ENCODE measurements at places on chromosomes 11 and 22.

DNA sequence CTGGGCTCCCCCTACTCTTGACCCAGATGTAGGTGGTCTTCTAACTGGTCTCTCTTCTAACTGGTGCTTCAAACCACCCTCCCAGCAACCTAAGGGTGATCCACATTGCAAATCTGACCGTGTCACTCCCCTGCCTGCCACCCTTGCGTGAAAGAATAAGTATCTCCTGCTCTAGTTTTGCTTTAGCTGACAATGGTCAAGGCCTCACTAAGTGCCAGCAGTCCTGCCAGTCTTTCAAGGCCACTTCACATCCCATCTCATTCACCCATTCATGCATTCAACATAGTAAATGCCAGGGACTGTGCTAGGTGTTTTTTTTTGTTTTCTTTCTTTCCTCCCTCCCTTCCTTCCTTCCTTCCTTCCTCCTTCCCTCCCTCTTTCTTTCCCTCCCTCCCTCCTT lies 2.3 kb upstream of the KCTD17 start:
- no peak for DNase-seq

DNA sequence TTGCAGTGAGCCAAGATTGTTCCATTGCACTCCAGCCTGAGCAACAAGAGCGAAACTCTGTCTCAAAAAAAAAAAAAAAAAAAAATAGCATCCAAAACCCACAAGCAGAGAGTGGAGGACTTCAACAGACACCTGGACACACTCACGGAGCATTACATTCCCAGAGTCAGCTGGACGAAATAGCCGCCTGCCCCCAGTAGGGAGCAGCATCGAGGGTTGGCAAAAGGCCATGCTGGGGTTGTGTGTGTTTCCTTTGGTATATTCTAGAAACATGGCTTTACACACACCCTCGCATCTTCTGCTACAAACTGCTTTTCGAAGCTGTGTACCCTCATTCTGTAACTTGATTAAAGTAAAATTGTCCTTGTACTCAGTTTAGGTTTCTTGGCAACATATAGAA lies 5.3 kb downstream of the ADA2 start:
- DNase-seq: no peak

GRCh38 chr11:67254798-67255197 lies 11.5 kb upstream of the GRK2 start:
- no peak for DNase-seq

- DNase-seq: no peak
These were observed 58.3 kb downstream of the PRR5L start for GRCh38 chr11:36354221-36355003.

DNA sequence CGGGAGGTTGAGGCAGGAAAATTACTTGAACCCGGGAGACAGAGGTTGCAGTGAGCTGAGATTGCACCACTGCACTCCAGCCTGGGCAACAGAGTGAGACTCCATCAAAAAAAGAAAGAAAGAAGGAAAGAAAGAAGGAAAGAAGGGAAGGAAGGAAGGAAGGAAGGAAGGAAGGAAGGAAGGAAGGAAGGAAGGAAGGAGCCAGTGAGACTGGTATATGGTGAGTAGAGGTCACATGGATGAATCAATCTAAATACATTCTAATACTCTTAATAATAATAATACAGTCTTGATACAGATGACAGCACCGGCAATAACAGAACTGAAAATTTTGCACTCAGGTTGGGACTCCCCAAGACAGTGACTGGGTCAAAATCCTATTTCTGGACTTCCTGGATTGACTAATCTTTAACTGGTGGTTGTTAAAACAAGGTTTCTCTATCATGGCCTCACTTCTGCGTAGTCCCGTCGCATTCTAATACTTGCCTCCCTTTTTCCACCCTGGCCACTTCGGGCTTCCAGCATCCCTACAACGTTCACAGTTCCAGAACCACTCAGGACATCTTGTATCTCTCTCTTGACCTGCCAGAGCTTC lies 53.5 kb upstream of the EIF3M start:
- DNase-seq: no peak

- no peak for DNase-seq
These were observed 38.8 kb downstream of the OSBPL5 start for GRCh38 chr11:3126207-3126865.

- DNase-seq: peak; percentile 70
These were observed 20.0 kb downstream of the TREH start for GRCh38 chr11:118659314-118659952.

- no peak for DNase-seq
These were observed 94.7 kb upstream of the PARVA start for GRCh38 chr11:12282676-12283075.

DNA sequence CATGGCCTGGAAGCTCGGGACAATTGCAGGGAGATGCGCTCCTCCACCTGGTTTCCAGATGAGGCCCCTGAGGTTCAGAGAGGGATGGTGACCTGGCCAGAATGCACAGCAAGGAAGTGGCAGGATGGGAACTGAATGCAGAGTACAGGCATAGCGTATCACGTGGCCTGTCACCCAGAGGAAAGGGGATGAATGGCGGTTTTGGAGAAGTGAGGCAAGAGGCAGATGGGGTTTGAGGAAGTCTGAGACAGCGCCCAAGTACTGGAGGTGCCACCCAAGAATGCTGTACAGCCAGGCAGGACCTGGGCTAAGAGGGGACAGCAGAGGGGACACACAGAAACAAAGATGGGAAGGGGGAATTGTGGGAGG lies 4.9 kb downstream of the RAB3IL1 start:
- no peak for DNase-seq

DNA sequence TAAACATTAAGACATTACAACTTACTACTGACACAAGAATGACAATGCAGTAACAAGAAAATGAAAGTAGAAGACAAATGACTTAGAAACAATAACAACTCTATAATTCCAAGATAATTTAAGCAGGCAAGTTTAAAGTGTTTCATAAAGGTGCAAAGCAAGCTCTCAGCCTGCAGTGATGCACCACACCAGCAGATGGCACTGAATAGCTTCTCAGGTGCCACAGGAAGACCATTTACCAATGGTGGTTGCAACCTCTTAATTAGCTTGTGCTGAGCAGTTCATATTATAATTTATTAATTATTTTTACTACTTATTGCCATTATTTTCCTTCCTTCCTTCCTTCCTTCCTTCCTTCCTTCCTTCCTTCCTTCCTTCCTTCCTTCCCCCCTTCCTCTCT lies 60.6 kb downstream of the NXPE2 start:
- DNase-seq: no peak

- no peak for DNase-seq
These were observed 454.6 kb downstream of the SOX6 start for GRCh38 chr11:15901790-15902189.

DNA sequence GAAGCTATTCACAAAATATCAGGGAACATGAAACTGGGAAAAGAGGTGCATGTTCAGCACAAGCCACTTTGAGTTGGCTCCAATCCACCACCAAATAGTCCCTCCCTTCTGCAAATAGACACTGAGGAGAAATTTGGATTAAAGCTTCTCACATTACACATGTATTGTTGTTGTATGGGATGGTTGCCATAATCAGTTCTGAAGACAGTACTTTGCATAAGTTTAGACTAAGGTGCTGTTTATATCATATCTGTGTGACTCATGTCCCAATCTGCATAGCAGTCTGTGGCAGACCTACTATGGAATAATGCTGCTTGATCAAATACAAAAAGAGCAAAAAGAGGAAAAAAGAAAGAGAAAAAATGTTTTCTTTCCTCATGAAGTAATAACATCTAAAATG lies 376.7 kb upstream of the DDI1 start:
- no peak for DNase-seq

DNA sequence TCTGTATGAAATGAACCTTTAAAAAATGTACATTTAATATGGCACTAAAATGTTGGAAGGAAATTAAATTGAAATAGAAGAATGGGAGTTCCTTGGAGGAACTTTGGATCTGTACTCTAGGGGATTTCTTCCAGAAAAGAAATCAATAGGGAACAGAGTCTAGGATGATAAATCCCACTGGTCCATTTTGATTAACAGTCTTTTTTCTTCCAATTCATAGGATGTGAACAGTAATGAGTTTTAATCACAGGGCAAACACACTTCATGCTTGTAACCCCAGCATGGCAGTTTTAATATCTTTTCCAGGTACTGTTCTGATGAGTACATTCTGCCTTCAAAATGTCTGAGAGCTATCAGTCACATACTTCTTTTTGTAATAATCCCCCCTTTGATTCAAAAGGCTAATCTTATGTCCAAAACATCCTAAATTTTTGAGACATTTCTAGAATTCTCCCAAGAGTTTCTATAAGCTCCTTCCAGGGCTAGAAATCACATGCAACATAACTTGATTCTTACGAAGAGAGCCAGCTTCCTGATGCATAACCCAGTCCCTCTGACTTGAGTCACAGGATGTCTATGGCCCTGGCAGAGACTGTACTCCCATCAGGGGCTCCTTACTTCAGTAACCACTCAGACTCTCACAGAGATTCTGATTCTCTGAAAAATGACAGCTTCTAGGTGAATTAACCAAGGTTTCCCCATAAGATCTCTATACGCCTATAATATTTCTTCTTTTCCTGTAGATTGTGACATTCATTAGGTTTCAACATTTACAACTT lies 112.9 kb downstream of the SLC36A4 start:
- no peak for DNase-seq

DNA sequence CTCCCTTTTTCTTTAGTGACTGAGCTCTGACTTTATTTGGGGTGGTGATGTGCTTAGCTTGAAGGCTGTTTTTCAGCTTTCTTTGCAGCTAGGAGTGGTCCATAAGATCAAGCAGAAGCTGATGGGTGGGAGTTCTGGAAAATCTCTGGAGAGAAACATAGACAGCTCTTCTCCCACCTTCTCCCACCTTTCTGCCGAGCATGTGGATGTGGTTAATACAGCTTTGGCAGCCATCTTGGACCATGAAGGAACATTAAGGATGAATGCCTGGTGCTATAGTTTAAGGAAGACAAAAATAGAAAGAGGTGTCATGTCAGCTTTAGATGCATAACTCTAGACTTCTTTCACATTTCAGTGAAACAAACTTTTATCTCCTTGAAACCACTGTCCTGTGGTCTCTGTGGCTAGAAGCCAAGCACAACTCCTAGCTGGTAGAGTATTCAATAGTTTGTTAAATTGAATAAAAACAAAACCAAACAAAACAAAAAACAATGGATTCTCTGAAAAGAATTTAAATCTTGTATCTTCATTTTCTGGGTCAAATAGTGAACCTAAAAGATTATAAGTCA lies 203.6 kb upstream of the SESN3 start:
- no peak for DNase-seq

DNA sequence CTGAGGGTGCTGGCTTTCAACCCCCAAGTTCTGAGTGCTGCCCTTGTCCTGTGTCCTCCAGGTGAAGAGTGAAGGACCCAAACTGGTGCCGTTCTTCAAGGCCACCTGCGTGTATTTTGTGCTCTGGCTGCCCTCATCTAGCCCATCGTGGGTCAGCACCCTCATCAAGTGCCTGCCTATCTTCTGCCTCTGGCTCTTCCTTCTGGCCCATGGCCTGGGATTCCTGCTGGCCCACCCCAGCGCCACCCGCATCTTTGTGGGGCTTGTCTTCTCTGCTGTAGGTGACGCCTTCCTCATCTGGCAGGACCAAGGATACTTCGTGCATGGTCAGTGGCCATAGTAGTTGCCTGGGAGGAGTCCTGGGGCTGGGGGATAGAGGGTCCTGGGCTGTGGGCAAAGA lies 2.3 kb downstream of the TMEM86A start:
- no peak for DNase-seq

GRCh38 chr11:130227373-130227772 lies 67.8 kb downstream of the ST14 start:
- no peak for DNase-seq

DNA sequence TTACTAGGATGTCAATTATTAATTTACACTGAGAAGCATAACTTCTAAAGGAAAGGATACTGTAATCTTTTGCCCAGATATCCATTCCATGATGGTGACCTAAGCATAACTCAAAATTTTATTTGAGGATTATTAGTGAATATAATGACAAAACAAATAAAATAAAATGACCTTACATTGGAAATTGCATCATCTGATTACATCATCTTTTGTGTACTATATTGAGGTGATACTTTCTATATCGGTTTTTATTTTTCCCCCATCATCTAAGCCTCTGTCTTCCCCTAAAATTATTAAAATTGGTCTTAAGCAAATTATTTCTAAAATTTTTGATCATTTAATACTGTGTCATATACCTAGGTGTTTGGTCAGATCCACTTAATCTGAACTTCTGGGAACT lies 150.1 kb upstream of the CTSC start:
- no peak for DNase-seq

DNA sequence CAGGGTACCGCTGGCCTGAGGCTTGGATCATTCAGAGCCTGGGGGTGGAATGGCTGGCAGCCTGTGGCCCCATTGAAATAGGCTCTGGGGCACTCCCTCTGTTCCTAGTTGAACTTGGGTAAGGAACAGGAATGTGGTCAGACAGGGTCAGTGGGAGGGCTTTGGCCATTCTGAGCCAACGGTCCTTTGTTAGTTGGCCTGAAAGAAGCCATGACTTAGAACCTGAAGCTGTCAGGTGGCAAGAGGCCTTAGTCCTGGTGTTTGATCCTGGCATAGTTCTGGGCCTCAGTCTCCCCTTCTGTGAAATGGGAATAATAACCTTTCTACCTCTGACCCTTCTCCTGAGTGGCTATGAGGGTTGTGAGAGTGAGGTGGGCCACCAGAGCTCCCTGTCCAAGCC lies 8.3 kb downstream of the PGAP2 start:
- no peak for DNase-seq

GRCh38 chr22:32600147-32600546 lies 125.5 kb downstream of the FBXO7 start:
- no peak for DNase-seq

DNA sequence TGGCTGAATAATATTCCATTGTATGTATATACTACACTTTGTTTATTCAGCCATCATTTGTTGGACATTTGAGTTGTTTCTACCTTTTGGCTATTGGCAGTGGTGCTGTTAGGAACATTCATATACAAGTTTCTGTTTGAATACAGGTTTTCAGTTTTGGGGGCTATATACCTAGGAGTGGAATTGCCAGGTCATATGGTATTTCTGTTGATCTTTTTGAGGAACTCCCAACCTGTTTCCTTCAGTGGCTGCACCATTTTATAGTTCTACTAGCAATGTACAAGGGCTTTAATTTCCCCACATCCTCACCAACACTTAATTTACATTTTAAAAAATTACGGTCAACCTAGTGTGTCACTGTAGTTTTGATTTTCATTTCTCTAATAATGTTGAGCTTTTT lies 54.6 kb downstream of the HSD17B12 start:
- no peak for DNase-seq

DNA sequence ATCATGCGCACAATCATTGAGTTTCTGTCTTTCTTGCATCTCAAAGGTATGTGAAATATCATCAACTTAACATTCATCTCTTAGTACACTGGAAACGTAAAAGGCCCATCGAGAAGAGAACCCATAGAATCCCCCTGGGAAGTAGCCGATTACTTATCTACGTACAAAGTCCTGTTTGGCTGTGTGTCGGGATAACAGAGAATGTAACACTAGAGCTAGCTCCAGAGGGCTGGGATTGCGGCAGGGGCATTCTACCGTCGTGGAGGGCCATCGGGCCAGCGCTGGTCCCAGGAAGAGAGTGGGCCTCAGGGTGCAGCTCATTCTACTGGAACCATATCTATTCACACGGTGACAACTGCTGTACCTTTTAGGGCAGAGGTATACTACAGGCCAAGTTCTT lies 4.5 kb downstream of the GAL start:
- DNase-seq: no peak

GRCh38 chr11:86896441-86896841 lies 58.8 kb downstream of the FZD4 start:
- DNase-seq: no peak

- no peak for DNase-seq
These were observed 29.4 kb downstream of the PPP2R1B start for GRCh38 chr11:111736621-111737443.

- DNase-seq: no peak
These were observed 170.7 kb downstream of the CHST1 start for GRCh38 chr11:45494738-45495137.

Data from stimulated activated CD4-positive, alpha-beta T cell treated with anti-CD3 and anti-CD28 coated beads, TNF-alpha, amount 100 ng/mL, for 1 hour (primary cell).